Breast epithelium (tissue), 4 donors: ENCODE measurements at places on chromosomes 4 and X. TPM values are rescaled to one million over a fixed set of nuclear protein-coding genes. Genes with fewer than 3 reads are reported as not detected.

PNCK gene
- 1.3 TPM for total RNA-seq

DNA sequence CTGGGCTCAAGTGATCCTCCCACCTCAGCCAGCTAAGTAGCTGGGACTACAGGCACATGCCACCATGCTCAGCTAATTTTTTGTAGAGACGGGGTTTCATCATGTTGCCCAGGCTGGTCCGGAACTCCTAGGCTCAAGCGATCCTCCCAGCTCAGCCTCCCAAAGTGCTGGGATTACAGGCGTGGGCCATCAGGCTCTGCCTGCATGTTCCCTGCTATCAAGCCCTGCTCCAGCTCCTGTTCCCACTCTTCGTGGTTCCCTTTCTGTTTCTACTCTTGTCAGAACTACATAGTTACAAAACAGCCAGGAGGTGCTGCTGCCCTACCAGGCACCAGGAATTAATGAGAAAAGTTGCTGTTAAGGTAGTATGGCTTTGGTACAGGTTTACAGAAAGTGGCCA lies 8.7 kb downstream of the TIMP1 start:
- H3K36me3 ChIP-seq, result no peaks in the 10 kb centered on the region
- no peak for DNase-seq
- H3K4me3 ChIP-seq, result no peak overlapping the region
- H3K27ac ChIP-seq, result no peak overlapping the region
- no peaks in the 10 kb centered on the region for H3K27me3 ChIP-seq

NAA11 gene
- not detected for total RNA-seq

- H3K27me3 ChIP-seq, result no peaks in the 10 kb centered on the region
- no peaks in the 10 kb centered on the region for H3K36me3 ChIP-seq
- no peak overlapping the region for H3K4me3 ChIP-seq
- H3K4me1 ChIP-seq, result no peaks in the 10 kb centered on the region
Observed at GRCh38 chr4:146577111-146577510, 55.4 kb upstream of the SLC10A7 start.

C4orf36 gene
- 0.96 TPM for total RNA-seq

DNA sequence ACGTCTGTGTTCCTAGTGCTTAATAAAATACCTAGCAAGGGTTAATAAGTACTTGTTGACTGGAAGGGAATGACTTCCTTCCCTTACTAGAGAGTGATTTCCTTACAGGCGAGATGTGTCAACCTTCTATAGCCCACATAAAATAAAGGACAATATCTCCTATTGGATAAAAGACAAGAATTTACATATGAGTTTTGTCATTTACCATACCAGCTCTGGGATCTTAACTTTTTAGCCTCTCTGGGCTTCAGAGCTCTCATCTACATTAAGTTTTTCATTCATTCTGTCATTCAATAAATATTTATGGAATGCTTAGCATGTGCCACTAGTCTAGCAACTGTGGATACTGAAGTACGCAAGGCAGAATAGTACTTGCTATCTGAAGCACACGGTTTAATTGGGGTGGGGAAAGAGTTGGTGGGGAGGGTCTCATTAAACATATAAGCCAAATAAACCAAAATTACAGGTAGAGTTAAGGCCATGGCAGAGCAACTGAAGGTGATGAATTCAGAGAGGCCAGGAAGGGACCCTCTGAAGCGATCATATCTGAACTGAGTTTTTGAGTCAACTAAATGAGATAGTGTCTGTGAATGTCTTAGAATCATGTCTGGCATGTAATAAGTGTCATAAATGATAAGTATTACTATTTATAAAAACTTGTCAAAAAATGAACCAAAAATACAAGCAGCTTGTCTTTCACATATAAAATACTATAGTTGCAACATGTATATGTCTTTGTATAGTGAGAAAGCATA lies 91.6 kb upstream of the BMP2K start:
- H3K4me3 ChIP-seq, result no peak overlapping the region
- no peaks in the 10 kb centered on the region for H3K27me3 ChIP-seq
- H3K36me3 ChIP-seq, result no peaks in the 10 kb centered on the region
